ENCODE measurements at places on chromosomes 16 and 17. TPM values are rescaled to one million over a fixed set of nuclear protein-coding genes. Genes with fewer than 3 reads are reported as not detected.

The C17orf78 gene
- not detected for polyA plus RNA-seq

The BAHCC1 gene
- polyA plus RNA-seq = 13.5 TPM

The DNAI2 gene
- not detected for polyA plus RNA-seq

The EPX gene
- 0.72 TPM for polyA plus RNA-seq

The NTN1 gene
- 12.3 TPM for polyA plus RNA-seq

The TMEM101 gene
- polyA plus RNA-seq = 28.6 TPM

The CACNA1H gene
- 36.9 TPM for polyA plus RNA-seq

All from muscle of leg (tissue), 16 donors.